ENCODE measurements at places on chromosomes 7 and 10.

DNA sequence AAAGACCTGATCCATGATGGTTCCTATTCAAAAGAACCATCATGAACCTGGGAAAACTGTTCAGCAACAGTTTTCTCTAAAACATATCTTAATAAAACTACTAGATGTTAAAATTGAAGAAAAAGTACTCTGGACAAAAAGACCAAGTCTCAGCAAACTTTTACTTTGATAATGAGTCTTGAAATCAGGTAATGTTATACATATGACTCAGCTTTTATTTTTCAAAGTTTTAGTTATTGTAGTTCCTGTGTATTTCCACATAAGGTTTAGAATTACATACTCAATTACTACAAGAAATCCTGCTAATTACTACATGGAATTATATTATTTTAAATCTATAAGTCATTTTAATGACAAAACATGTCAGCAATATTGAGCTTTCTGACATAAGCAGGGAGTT is 42.2 kb downstream of the ZNF33B start:
- no peak for DNase-seq

DNA sequence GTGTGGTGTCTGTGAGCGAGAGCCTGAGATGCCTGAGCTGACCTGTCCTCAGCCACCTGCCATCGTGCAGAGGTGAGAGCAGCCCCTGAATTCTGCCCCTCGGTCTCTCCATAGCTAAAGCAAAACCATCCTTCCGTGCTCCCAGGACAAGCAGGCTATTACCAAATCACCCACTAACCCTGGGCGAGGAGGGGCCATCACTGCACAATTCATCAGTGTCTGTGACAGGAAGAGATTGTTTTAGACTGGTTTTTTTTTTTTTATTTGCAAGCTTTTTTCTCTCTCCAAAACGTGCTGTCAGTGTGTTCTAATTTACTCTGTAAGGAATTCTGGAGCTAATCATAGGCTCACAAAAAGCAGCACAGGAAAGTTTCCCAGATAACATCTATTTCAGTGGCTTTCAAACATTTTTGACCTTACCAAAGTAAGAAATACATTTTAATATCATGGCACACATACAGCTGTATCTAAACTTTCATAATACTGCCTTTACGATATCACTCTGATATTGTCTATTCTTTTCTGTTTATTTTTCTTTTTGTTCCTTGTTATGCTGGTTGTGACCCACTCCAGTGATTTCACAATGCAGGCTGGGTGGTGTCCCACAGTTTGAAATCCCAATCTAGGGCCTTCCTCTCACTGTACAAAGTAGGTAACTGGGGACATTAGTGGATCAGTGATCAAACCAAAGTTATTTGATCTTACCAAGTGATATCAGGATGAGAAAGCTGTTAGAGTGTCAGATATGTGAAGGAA is 62.8 kb downstream of the EGFR start:
- no peak for DNase-seq

DNA sequence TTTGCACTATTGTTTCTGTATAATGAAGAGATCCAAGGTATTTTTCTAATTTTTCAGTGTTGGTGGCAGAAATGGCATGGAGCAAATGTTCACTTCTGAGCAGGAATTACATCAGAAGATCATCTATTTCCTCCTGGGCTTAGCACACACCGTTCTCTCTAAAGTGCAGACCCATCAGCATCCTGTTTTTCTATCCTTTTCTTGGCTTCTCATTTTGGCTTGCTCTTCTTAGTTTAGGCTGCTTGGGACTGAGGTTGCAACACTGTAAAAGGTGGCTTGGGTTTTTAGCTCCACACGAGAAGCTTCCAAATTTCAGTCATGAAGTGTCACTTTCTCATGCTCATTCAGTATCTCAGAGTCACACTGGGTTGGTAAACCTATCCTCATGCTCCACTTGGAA is 79.9 kb upstream of the SMIM30 start:
- no peak for DNase-seq

DNA sequence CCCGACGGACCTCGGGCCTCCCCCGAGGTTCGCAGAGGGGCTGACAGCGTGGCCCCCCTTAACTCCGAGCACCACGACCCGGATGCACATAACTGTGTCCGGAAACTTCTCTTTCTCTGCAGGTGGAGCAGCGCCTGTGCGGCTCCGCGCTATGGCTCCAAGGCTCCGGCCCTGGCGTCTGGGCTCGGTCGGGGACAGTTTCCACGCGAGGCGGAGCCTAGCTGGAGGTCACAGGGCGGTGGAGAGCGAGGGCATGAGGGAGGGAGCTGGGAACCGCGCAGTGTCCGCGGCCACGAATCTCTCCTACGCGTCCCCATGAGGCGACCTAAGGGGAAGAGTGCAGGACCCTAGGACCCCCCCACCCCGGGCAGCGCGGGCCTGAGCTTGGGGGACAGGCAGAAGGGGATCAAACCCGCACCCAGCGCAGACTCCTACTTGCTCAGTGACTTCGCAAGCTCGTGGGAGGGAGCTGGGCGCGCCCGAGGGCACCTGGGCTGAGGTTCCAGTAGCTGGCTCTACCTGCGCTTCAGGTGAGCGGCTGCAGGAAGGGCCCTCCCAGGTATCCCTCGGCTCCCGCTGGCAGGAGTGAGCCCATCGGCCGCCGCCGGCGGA is 8.6 kb upstream of the MNX1 start:
- no peak for DNase-seq

DNA sequence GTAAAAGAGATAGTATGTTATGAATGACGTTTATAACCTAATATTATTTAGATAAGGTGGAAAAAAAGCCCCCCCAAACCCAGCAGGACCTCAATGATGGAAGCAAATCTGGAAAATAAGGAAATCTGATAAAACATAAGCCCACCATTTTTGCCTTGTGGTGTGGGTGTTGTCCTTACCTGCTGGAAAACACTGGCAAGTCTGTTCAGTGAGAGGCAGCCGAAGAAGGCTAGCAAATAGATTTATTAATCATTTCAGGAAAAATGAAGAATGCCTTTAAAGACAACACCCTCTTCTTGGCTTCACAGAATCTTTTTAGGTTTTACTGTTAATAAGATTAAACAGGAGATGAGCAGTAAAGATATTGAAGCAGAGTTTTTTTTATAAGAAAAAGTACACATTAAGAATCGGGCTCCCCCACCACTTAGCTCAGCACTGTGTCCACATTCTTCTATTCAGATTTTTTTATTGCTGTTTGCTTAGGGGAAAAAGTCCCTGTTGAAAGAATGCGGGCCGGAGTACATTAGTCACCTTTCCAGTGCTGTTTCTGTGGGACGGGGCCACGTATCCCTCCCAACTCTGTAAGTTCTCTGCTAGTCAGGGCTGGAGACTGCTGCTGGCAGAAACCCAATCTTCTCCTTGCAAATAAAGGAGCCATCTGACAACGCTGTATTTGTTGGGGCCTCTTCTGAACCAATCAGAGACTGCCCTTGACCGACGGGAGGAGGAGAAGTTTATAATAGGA is 104.1 kb downstream of the EVX1 start:
- no peak for DNase-seq

- DNase-seq, result no peak
Measured at GRCh38 chr7:43143918-43144589, 31.6 kb downstream of the HECW1 start.

- DNase-seq, result no peak
Measured at GRCh38 chr10:964321-964987, 23.8 kb upstream of the GTPBP4 start.

DNA sequence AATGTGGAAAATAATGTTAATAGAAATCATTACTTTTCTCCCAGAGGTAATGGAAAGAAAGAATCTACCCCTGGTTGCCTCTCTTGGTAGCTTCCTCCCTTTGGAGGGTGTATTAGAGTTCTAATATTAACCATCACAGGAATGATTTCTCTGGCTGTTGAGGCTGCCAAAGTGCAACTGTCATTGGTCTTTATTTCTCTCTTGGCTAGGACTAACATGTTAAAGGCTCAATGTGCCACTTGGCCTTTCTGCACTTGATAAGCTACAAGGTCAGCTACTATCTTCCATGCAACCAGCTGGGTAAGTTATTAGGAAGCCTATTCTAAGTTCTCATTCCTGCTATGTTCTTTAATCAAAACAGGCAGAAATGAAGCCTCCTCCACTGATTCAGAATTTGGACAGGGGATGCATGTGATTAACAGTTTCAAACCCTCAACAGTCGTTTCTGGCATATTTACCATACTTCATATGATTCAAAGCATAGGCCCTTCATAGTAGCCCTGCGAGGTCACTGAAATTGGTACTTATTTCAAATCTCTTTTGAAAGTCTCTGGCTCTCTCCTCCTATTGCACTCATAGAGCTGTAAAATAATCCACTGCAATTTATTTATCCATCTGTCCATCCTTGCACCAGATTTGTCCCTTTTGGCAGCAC is 645.0 kb downstream of the SORCS1 start:
- DNase-seq, result no peak

- no peak for DNase-seq
Measured at GRCh38 chr7:135334830-135335543, 101.3 kb downstream of the STRA8 start.

DNA sequence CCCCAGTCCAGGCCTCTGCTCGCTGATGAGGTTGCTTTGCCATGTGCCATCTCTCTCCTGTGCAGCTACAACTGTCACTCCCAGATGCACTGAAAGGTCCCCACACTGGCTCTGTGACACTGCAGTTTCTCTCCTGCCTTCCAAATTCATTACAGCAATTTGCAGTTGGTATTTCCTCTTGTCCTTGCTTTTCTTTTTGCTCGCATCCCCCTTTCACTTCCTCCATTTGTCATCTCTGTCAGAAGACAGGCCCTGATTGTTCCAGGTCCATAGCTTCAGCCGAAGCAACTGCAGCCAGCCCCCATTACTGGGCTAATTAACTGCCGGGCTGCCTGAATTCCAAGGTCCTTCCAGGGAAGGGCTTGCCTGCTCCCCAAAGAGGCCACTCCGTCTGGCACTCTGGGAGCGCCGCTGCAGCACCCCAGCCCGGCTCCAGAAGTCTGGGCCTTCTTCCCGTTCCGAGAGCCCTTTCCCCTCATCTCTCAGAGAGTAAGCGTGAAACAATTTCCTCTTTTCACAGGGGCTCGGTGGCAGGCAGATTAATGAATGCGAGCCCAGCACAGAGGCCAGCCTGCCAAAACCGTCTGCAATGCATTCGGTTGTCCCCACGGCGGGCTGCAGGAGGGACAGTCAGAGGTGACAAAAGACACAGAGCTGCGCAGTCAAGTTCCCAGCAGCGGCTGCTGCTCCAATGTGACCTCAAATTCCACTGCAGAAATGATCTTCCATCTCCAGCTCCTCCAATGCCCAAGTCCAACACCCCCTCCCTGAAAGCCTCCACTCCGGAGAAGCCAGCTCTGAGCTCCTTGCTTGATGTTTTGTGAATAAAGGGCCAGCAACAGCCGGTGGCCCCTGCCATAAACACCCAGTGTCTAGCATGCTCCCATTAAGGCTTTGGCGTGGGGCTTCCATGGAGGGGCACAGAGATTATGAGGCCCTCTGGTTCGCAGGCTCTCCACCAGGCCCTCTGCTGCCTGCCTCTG is 279.4 kb upstream of the HABP2 start:
- no peak for DNase-seq

- DNase-seq, result no peak
Measured at GRCh38 chr7:18128846-18129245, 101.2 kb upstream of the PRPS1L1 start.

DNA sequence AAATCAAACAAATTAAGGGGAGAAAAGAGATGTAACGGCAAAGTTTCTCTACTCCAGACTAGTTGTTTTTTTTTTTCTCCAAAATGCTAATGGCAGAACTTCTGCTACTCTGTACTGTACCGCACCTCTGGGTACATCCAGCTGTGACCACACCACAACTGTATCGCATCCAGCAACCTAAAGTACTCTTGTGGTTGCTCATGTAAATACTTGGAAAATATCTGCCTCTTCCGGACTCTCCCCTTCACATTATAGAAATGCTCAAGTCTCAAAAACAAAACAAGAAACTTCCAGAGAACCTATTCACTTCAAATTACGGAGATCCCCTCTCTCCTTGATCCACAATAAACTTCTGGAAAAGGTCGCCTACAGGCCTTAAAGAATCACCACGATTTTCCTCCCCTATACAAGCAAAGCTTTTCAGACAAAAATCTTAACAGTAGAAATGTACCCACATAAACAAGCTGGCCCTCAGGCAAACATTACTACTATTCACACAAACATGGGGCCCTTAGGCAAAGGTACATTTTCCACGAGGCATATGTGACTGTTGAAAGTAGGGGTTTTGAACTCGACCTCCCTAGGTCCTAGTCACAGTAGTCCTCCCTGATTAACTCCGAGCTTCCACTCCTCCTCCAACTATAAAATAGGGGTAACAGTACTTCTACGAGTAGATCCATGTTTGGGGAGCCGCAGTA is 222.9 kb upstream of the MKLN1 start:
- DNase-seq, result no peak

Measured in activated naive CD8-positive, alpha-beta T cell treated with anti-CD3 and anti-CD28 coated beads, Interleukin-2, amount 50 U/mL, for 24 hours (primary cell).